ENCODE measurements at places on chromosomes 16 and 17. TPM values are rescaled to one million over a fixed set of nuclear protein-coding genes. Genes with fewer than 3 reads are reported as not detected.

GRCh38 chr17:81419319-81419885 lies 24.1 kb downstream of the BAHCC1 start:
- DNase-seq: peak; percentile 94

DNA sequence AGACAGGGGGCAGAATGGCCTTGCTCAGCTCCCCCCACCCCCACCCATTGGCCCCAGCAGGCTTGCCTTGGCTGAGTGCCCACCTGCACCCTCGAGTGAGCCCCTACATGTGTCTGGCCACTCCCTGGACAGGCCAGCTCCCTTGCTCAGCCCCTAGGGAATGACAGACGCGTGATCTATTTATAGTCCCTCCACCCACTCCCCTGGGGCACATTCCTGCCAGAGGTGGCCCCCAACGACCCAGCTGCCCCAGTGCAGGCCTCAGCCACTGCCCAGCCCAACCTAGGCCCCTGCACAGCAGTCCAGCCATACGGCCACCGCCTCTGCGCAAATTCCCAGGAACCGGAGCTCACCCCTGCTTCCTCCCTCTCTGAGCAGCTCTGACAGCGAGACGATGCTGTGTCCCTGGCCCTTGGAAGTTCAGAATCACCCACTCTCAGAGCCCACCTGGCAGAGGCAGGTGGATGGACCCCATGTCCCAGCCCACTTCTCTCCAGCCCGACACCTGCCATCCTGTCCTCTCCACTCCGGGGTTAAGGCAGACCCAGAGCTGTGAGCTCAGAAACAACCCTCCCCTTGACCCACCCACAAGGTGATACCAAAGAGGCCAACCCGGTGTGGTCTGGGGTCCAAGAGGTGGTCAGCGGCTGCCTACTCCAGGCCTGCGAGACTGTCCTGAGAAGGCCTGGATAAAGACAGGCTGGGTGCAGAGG lies 11.5 kb upstream of the P2RX1 start:
- peak; percentile 26 for DNase-seq

CMIP gene
- 24.8 TPM for total RNA-seq

GRCh38 chr16:81645266-81645694 lies 133.8 kb upstream of the PLCG2 start:
- DNase-seq: peak; percentile 82

ACAP1 gene
- 5.3 TPM for total RNA-seq
